Activated CD4-positive, alpha-beta T cell treated with anti-CD3 and anti-CD28 coated beads for 1 hour (primary cell): ENCODE measurements at places on chromosomes 11 and 22.
A peak's percentile ranks its signal among the peaks of the same experiment; 100 is the strongest.

- no peak for DNase-seq
These were observed 241.4 kb downstream of the TTC28 start for GRCh38 chr22:28438183-28438768.

GRCh38 chr11:75668451-75669297 lies at the start of gene MAP6:
MAP6 (minus strand) TSS chr11:75669038; CDS start chr11:75668369, 669 bp downstream.
- DNase-seq: no peak

GRCh38 chr11:111413849-111414248 lies 34.8 kb upstream of the POU2AF1 start:
- no peak for DNase-seq

DNA sequence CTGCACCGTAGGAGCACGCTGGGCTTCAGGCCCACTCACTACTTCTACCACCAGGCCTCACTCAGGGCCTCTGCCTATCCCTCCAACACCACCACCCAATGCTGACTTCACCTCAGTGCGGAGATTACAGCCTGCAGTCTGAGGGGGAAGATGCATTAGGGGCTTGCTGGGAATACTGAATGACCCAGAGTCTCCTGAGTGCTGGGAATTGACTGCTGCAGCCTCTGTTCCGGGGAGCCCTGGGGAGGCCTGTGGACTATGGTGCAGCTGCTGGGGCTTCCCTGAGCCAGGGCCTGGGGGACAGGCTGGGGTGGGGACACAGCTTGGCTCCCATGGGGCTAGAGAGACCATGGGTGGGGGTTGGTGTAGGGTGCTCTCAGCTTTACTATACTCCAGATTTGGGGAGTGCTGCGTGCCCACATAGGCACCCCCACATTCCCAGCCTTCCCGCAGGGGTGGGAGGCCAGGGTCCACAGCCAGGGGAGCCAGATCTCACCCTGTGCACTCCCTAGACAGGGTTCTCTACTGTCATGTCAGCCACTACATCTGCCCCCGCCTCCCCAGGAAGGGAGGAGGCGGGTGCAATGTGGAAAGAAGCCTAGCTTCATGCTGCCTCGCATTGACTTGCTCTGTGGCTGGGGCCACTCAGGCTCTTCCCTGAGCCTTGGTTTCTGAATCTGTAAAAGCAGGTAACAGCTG lies 44.4 kb downstream of the GDPD5 start:
- DNase-seq: no peak

- no peak for DNase-seq
These were observed 45.3 kb downstream of the EXT2 start for GRCh38 chr11:44140805-44141204.

- no peak for DNase-seq
These were observed 1.7 kb upstream of the IGSF22 start for GRCh38 chr11:18727479-18728236.

GRCh38 chr22:38802671-38803121 lies 8.8 kb upstream of the DNAL4 start:
- no peak for DNase-seq

DNA sequence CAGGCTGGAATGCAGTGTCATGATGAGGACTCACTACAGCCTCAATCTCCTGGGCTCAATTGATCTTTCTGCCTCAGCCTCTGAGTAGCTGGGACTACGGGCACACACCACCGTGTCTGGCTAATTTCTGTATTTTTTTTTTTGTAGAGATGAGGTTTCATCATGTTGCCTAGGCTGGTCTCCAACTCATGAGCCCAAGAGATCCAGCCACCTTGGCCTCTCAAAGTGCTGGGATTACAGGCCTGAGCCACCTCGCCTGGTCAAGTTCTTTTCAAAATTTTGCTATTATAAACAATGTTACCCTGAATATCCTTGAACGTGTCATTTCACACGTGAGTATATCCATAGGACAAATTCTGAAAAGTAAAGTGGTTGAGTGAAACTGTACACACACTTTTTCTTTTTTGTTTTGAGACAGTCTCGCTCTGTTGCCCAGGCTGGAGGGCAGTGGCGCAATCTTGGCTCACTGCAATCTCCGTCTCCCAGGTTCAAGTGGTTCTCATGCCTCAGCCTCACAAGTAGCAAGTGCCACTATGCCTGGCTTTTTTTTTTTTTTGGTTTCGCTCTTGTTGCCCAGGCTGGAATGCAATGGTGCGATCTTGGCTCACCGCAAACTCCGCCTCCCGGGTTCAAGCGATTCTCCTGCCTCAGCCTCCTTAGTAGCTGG lies 21.6 kb upstream of the EP300 start:
- no peak for DNase-seq

DNA sequence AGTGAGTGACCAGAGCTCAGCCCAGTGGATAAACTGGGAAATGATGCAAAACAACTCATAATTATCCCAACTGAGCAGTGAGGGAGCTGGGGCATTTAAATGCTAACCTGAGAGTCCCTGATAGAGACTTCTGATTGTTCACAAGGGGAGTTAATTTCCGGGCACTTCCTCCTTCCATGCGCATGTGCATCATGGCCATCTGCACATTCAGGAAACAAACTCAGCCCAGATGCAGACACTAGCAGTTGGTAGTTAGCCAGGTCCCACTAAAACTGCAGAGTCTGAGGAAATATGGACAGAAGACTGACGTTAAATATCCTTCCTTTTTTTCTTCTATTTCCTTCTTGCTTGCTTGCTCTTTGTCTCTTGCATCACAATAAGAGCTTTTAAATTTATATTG lies 852.1 kb upstream of the LRRC4C start:
- DNase-seq: no peak

GRCh38 chr11:102840018-102840417 lies 3.4 kb downstream of the MMP3 start:
- no peak for DNase-seq

- no peak for DNase-seq
These were observed 689 bp downstream of the PDHX start for GRCh38 chr11:34916843-34917770.

DNA sequence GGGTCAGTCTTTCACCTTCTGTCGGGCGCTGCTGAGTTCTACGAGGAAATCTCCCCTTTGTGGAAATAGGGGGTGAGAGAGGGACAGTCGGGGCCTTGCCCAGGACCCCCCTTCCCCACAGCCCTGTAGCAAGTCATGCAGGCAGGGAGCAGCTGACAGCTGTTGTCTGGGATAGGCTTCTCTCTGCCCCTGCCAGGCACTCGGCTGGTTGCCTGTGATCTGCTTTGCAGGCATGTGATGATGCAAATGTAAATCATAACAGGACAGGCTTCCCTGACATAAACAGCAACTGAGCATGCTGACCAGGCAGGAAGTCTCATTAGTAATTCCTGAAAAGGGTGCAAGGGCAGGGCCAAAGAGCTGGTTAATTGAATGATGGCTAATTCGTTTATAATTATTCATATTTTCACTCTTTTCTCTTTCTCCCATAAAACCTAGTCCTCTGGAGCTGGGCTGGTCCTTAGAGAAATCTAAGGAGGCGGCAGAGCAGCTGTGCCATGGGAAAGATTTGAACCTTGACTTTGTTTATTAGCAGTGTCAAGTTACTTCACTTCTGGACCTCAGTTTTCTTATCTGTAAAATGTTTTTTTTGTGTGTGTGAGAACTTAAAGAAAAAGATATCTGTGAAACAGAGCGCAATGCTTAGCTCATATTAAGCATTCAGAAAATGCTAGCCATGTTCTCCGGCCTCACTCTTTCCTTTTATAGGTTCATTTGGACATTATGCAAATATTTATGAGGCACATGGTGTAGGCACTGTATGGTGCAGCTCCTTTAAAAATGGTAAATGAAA lies 129.7 kb downstream of the LDLRAD3 start:
- no peak for DNase-seq

DNA sequence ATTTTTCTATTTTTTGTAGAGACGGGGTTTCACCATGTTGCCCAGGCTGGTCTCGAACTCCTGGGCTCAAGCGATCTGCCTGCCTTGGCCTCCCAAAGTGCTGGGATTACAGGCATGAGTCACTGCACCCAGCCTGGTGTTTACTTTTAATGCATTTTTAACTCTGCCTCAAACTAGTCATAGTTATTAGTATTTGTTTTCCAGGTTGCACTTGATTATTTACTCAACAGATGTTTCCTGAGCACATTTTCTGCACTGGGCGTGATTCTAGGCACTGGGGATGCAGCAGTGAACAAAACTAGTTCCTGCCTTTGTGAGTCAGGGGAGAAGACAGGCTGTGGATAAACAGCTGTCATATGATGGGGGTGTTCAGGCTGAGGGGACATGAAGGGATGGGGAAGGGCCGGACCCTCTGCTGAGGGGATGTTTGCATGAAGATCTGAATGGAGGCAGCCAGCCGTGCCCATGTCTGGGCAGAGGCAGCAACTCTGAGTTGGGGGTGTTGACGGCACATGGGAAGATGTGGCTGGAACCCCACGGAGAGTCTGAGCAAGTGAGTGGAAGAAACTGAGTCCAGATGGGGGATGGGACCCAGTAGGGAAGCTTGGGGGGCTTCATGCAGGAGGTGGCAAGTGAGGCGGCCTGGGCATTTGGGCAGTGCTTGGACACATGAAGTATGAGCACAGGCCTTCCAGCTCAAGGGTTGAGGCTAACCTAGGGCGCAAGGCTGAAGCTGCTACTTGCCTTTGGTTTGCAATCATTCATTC lies 34.4 kb downstream of the MPPED1 start:
- no peak for DNase-seq

DNA sequence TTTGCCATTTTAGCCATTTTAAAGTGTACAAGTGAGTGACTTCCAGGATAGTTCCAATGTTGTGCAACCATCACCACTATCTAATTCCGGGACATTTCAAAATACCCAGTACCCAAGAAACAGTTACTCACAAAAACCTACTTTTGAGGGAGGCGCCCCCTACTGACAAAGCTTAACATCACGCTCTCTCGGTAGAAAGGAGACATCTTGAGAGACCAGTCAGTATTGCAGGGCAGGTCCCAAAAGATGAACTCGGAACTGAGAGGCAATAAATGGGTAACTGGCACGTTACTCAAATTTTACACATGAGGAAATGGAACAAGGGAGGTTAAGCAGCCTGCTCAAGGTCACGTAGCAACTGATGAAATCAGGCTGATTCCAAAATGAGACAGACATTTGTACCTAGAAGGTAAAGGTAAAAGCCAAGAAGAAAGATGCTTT lies 50.0 kb upstream of the POU2AF1 start:
- no peak for DNase-seq

- DNase-seq: no peak
These were observed 43.3 kb downstream of the MYEOV start for GRCh38 chr11:69337211-69337721.

- DNase-seq: no peak
These were observed 26.9 kb downstream of the POLR3H start for GRCh38 chr22:41517172-41518047.

DNA sequence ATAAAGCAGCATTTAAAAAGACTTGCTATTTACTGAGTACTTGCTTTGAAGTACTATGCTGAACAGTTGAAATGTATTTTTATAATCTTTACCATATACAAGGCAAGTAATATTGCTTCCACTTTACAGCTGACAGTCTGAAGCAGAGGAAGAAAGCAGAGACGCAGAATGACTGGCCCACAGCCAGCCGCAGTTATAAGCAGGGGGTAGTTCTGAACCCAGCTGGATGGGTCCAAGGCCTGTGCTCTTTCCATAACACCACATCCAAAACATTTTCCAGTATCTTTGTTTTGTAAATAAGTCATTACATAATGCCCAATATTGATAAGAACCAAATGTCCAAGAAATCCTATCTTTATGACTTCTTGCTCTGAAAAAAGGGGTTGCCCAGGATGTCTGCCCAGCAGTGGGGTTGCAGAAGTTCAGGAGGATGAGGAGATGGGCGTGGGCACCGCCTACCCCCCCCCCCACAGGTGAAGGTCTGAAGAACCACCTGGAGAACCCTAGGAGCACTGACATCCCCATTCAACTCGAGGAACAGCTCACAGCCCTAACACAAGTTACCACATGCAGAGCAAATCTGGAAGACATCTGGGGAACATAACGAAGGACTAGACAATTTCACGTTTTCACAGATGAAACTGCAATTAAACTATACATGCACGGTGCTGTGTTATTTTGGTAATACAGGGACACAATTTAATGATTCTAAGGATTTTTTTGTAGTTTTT lies 24.2 kb upstream of the YPEL1 start:
- no peak for DNase-seq

GRCh38 chr11:18748766-18749365 lies 22.9 kb upstream of the IGSF22 start:
- no peak for DNase-seq

- DNase-seq: no peak
These were observed 18.5 kb upstream of the TMEM184B start for GRCh38 chr22:38291201-38291777.

DNA sequence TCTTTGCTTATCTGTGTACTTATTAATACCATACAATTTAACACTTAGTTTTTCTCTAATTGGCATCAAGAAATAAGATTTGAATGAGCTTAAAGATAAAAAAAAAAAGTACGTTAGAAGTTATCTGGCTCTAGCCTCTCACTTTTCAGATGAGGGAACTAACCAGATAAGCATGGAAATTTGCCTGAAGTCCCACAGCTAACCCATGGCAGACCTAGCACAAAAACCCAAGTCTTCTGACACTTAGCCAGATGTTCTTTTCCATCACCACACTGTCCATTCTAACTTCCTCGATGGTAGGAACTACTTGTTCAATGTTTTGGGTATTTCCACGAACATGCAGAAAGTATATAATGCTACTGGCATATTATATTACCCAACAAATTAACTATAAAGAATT lies 7.4 kb upstream of the SOX6 start:
- DNase-seq: no peak

DNA sequence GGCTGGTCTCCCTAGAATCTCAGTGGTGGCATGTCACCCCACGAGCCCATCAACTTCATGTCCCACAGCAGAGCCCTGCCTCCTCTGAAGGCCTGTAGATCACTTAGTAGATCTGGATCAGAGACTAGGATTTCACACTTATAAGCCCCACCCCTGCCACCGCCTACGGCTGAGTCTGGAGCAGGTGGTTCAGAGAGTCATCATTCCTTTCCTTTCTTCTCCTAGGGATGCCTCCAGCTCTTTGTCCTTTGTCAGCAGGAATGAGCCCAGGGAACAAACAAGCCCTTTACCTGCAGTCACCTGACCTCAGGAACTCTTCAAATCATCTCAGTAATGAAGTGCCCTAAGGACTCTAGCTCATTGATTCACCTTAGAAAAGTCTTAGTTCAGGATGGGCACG lies 37.8 kb downstream of the SCGB1A1 start:
- DNase-seq: no peak

DNA sequence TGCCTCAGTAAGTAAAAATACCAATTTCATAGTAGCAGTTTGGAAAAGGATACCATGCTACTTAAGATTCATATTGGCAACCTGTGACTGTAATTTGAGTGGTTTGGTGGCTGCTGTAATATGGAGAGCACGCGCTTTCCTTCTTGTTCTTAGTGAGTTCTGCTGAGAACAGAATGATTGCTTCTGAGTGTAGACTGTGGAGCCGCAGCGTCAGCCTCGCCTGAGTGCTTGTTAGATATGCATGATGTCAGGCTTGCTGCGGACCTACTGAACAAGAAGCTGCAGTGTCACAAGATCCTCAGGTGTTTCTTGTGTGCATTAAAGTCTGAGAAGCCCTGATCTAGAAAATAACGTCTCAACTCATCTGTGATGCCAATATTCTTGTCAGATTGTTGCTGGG lies 143.2 kb downstream of the ARHGAP42 start:
- DNase-seq: no peak

DNA sequence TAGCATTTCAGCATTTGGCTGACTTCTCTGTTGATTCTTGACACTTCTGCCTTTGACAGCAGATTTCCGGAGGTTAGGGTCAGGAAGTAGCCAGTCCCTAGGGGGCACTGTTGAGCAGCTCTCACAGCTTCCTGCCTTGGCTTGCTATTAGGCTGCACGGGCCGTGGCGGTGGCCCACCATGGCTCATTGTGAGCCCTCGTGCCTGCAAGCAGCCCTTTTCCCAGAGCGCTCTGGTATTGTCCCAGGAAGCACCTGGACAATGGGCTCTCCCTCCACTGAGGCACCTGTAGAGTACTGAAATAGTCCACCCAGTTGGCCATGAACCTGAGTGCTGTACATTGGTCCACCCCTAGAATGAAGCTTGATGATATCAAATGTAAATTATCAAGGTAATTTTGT lies 100.2 kb upstream of the GAL start:
- peak; percentile 18 for DNase-seq
